Activated CD8-positive, alpha-beta memory T cell treated with anti-CD3 and anti-CD28 coated beads, Interleukin-2, amount 50 U/mL, for 4 hours (primary cell): ENCODE measurements at places on chromosomes 3 and 15.

GRCh38 chr3:148219999-148220398, 477.7 kb upstream of the AGTR1 start:
- DNase-seq, result no peak

GRCh38 chr3:181660337-181660736, 51.4 kb upstream of the SOX2 start:
- DNase-seq, result no peak

- DNase-seq, result peak; percentile 46
These were observed 13.2 kb upstream of the ADPGK start for GRCh38 chr15:72796515-72797337.

- no peak for DNase-seq
These were observed 222.0 kb upstream of the MANF start for GRCh38 chr3:51163051-51163450.

DNA sequence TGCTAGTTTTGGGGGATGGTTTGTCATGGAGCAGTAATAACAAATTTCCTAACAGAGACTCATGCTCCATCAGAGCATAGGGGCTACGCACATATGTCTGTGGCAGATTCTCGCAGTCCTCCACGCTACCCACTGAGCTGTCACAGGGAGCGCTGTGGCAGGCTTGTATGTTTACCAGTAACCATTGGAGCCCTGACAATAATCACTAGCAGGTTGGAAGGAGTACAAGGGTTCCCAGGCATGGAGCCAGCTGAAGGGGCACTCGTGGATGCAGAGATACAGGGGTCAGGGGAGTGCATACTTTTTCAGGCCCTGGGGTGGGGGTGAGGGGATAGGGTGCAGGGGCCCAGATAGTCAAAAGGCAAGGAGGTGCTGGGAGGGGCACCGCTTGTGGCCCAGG, 7.9 kb upstream of the GP9 start:
- DNase-seq, result no peak

- no peak for DNase-seq
These were observed 84.9 kb upstream of the PSMD6 start for GRCh38 chr3:64108231-64108630.

DNA sequence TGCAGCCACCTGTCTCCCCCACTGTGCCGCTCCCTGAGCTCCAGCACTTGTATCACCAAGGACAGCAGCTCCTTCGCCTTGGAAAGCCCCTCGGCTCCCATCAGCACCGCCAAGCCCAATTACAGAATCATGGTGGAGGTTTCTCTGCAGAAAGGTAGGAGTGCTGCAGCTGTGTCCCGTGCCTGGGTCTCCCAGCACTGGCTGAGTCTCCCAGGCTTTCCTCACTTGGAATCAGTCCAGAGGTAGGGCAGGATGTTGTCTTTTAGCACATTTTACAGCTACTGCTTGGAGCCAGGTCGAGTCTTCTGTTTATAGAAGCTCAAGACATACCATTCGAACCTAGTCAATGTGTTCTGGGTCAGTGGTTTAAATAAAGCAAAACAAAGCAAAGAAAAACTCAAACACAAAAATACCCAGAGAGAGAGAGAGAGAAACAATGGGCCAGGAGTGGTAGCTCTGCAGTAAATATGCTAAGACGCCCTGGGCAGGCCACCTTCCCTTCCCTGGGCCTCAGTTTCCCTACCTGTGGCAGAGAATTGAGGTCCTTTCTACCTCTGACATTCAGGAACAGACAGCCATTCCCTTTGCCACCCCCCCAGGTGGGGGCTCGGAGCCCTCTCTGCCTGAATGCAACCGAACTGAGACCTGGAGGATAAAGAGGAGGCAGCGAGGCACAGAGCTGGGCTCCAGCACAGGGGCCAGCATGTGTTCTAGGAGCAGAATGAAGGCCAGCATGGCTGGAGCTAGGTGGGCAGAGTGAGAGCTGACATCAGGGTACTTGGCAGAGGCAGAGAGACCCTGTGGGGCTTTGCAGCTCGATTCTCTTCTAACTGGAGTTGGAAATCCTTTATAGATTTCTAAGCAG, 44.1 kb downstream of the STARD5 start:
- DNase-seq, result no peak

- DNase-seq, result no peak
These were observed 3.5 kb upstream of the PAK6 start for GRCh38 chr15:40235201-40235885.

- no peak for DNase-seq
These were observed 61.9 kb downstream of the TM4SF4 start for GRCh38 chr3:149536429-149536828.

GRCh38 chr3:10781981-10782380, 34.0 kb upstream of the SLC6A11 start:
- no peak for DNase-seq

- DNase-seq, result no peak
These were observed 147.8 kb downstream of the PLCL2 start for GRCh38 chr3:17032407-17033034.

- DNase-seq, result no peak
These were observed 11.2 kb upstream of the SEC62 start for GRCh38 chr3:169955406-169955805.

DNA sequence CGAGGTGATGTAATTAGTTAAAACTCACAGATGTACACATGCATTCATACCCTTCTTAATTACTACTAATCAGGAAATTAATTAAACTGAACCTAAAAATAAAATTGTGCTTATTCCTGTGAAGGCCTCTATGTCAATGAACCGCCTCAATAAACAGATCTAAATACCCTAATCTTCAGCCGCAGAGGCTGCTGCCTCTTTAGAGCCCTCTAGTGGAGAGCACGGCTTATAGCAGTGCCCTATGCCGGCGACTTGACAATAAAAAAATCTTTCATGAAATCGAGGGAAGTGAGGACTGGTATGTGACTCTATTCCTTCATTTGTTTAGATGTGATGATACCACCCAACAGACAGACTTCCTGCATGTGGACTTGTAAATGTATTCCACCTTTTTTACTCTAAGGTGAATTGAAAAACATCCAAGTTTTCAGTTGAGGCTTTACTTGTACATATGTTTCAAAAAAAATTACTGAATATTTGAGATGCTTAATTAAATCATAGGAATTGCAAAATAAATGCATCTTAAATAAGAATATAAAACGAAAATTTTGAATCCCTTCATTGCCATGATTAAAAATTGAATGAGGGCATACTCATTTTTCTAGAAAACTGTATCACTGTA, 8.3 kb upstream of the EPHA3 start:
- no peak for DNase-seq

- DNase-seq, result no peak
These were observed 124.7 kb downstream of the IL5RA start for GRCh38 chr3:2985479-2985878.

GRCh38 chr3:106830334-106830733, 546.9 kb upstream of the CCDC54 start:
- DNase-seq, result no peak

DNA sequence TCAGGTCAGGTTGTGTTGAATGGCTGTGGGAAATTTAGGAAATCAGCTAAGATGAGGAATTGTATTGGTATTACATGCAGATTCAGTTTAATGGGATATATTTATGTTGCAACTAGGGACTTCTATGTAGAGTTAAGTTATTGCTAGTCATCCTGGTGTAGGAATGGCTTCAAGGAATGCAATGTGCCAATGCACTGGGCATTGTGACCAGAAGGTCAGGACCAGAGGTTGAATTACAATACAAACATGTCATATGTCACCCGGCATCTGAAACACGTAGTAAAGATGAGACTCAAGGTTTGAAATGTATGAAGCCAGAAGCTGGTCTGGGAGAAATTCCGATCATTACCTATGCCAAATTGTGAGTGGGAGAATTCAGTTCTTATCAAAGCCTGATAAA, 11.7 kb upstream of the GAP43 start:
- DNase-seq, result no peak

- no peak for DNase-seq
These were observed 423.4 kb downstream of the ZIC1 start for GRCh38 chr3:147832611-147833010.

- DNase-seq, result no peak
These were observed 31.4 kb upstream of the TKT start for GRCh38 chr3:53287131-53287629.

DNA sequence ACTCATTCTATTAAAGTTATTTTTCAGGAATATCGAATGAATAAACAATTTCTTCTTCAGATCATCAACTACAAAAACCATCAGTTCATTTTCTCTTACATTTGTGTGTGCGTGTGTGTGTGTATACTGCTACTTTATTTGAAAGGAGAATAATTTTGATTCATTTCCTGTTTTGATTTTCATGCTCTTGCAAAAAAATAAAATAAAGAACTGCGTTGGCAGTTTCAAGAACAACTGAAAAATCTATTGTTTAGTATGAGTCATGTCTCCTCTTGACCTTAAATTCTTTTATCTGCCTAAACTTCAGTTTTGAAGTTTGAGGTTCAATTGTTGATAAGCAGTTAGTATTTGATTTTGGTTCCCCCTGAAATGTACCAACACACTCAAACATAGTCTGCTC, 540.8 kb downstream of the FGF12 start:
- no peak for DNase-seq

DNA sequence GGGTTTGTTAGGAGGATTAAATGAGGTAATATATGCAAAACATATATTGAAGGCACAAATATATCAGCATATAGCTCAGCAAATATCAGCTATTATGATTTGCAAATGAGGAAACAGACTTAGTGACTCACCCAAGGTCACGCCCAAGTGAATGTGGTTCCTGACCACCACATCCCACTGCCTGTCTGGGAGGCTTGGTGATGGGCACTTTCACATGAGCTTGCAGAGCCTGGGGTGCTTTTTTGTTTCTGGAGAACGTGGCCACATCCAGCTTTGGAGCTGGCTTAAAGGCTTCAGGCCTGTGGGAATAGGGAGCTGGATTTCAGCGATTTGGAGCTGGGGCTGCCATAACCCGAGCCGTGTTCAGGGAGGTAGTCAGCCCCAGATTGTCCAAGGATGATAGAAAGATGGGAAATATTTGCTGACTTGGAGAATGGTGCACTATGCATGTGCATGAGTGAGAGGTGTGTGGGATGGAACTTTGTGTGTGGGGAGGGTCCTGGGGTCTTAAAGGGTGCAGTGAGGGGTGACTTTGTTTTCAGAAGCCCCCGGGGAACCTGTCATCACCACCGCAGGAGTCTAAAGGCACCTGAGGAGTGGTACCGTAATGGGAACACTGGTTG, 12.0 kb upstream of the FGD5 start:
- DNase-seq, result no peak

DNA sequence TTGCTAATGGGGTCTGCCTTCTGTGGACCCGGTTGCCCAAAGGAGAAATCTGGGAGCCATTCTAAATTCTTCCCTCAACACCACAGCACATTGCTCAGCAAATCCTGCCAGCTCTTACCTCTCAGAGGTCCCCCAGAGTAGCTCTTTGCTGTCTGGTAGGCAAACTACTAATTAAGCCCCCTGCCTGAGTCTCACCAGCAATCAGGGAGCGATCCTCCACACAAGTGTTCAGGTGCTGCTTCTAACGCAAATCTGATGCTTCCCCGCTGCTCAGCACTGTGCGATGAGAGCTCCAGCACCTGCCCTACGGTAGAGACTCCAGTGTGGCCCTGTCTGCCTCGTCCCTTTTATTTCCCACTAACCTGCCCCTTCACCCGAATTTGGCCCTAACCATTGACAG, 60.5 kb downstream of the HCN4 start:
- no peak for DNase-seq

GRCh38 chr3:181704421-181705085, 7.2 kb upstream of the SOX2 start:
- DNase-seq, result no peak

DNA sequence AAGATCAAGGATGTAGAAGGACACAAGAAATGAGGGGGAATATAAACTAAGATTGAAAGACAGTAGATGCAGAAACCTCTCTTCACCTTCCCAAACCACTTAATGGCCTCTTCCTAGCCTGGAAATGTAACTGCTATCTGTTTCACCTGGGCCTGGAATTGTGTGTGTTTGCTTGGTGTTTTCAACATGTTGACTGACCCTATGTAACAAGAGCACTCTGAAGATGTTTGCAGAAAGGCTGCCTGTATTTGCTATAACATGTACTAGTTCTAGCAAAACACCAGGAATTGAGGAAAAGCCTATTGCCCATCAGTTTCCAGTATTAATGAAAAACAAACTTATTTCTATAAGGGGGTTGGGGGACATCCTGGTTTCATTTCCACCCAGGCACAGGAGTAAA, 248.3 kb downstream of the WDR72 start:
- no peak for DNase-seq

GRCh38 chr3:69791919-69792399, 52.7 kb downstream of the MITF start:
- DNase-seq, result no peak

- no peak for DNase-seq
These were observed 69.1 kb upstream of the SATB1 start for GRCh38 chr3:18494251-18494650.

DNA sequence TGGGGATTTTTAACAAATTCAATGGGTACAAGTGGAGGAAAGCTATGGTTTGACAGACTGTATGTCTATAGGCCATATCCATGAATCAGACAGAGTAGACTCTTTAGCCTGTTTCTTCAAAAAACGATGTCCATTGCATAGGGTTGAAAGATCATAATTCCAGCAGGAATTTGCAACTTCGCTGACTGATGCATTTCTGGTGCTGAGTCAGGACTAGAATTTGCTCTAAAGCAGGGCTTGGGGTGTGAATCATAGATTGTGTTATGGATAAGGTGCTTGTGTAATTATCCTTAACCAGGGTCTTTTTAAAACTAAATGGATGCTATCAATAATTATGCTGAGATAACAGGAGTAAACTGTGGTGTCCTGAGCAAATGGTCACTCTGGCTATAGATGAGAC, 200.4 kb upstream of the TBC1D5 start:
- no peak for DNase-seq

DNA sequence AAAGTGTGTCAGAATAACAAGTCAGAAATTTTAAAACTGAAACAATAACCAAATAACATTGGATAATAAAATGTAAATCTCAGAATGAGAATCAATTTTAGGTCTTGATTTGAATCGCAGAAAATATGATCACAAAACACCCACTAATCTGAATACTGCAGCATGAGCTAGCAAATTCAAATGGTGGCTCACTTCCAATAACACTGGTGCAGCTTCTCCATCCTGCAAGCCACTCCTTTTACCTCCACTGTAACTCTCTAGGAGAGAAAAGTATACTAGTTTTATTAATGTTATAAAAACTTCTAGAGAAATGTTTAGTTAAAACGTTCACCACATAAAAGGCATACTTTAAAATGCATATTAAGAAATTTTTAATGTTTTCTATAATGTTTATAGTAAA, 30.4 kb downstream of the UBE3A start:
- DNase-seq, result no peak

GRCh38 chr15:40340740-40341400, at the start of gene CCDC9B:
Gene CCDC9B, minus strand, starts transcription at chr15:40340939. Its CDS starts 120 bp downstream, at chr15:40340819.
- DNase-seq, result no peak
